ENCODE measurements at places on chromosomes 11 and 22.

- DNase-seq, result no peak
Observed at GRCh38 chr11:30552839-30553238, 33.3 kb downstream of the MPPED2 start.

GRCh38 chr22:47146941-47147340 is 384.5 kb downstream of the TBC1D22A start:
- no peak for DNase-seq

- peak; percentile 45 for DNase-seq
Observed at GRCh38 chr11:2143799-2144543, 4.8 kb upstream of the IGF2 start.

GRCh38 chr22:37259540-37260029 is 15.5 kb upstream of the RAC2 start:
- peak; percentile 45 for DNase-seq

DNA sequence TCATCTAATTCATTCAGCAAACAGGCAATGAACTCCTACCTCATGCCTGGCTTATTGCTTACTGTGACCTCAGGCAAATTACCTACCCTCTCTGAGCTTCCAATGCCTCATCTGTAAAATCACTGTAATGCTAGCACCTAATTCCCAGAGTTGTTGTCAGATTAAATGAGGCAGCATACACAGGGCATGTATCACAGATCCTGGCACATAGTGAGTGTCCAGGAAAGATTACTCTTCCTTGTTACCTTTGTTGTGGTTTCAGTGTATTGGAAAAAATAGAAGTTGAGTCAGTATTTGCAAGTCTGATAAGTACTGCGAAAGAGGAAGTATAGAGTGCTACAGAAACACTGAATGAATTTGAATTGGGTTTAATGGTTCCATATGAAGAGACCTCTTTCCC is 26.4 kb upstream of the LRRC55 start:
- no peak for DNase-seq

DNA sequence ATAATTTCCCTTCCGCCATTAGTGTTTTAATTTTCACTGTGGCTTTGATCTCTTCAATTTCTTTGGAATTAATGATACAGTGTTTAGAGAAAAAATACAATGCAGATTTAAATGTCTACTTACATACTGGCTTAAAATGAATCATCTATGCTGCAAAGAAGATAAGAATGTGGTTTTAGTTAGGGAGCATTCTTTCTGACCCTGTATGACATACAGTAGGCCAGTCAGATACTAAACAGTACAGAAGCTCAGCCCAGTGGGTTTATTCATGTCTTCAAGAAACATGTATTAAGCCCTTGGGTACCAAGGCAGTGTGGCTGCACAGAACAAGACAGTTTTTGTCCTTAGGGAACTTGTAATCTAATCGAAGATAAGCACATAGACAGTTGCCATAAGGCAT is 268.8 kb downstream of the DDX10 start:
- no peak for DNase-seq

DNA sequence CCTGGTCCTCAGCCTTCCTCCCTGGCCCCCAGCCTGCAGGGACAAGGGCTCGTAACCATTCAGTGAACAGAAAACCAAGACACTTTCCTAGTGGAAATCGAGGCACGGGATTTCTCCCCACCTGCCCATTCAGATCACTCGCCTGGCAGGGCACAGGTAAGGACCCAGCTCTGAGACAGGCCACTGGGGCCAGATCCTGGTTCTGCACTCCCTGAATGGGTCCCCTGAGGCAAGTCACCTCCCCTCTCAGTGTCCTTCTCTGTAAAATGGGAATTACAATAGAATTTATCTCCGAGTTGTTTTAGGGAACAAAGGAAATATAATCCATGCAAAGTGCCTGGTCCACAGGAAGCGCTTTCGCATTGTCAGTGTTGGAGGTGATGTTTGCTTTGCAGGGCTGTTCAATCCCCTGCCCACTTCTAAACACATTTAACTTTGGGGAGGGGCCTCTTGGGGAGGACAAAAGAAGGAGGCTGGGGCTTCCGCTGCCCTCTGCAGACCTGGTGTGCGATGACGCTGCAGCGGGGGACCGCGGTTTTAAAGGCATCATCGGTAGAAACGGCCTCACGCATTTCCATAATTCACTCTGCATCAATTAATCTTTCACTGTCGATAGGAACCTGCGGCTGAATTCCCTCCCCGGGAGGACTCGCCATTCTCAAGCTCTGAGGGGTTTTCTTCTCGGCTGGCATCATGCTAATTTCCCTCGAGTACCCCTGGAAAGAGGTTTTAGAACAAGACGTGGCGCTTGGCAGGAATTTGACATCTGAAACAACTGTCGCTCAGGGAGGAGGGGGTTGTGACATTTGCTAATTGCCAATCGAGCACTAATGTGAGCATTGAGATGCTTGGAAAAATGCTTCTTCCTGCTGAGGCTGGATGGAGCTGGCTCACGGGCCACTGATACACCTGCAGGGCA is 70.4 kb upstream of the FGF3 start:
- DNase-seq, result no peak

- DNase-seq, result no peak
Observed at GRCh38 chr11:85945296-85945695, 90.1 kb downstream of the CCDC83 start.

GRCh38 chr11:126945319-126945718 is 55.3 kb downstream of the KIRREL3 start:
- DNase-seq, result no peak

- DNase-seq, result no peak
Observed at GRCh38 chr11:8206251-8207079, 37.6 kb upstream of the RIC3 start.

GRCh38 chr11:72671152-72672099 is 2.8 kb downstream of the PDE2A start:
- no peak for DNase-seq

GRCh38 chr11:76798202-76798581 is 15.0 kb downstream of the TSKU start:
- no peak for DNase-seq

DNA sequence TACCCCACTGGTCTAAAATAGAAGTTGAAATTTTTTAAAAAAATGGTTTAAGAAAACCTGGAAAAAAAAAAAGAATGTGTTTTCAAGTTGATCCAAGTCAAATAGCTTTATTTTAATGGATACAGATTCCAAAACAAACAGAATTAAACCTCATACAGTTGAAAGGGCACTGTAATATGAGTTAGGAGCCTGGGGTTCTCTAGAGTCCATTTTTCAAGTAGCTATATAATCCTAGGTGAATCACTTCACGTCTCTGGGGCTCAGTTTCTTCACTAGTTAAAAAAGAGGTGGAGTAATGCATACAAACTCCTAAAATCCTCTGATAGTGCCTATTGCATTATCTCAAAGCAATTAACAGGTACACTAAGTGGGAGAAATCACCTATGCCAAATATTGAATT is 132.9 kb downstream of the BBOX1 start:
- no peak for DNase-seq

DNA sequence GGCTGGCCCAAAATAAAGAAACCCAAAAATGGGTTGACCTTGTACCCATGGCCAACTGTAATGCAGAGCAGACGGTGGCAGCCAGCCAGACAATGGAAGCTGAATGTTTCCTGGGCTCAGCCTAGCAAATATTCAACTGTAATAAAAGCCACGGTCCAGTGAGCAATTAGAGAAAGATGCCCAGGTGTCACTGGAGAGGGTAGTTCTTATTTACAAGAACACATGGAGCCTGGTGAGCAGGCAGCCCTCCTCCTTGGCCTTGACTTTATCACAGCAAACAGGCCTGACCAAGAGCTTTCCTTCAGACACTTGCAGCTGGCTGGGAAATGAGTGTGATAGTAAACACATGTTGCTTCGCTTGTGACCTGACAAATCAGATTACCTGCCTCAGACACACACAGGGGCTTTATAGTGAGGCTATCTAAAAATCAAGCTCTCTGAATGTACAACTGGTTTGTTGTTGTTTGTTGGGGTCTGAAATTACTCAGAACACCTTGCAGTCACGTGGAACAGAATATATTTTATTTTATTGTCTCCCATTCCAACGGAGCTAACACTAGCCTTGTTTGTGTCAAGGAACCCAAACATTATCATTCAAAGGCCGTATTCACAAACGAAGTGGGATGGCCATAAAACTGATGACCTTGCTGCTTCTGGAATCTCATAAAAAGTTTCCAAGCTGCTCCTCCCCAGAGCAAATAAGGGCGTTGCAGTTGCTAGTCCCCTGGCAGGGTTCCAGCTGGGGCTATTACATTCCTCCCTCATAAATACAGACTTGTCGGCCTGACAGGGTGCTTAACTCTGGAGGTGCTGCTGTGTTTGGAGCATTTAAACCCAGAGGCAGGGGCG is 161.1 kb downstream of the BBOX1 start:
- DNase-seq, result no peak

DNA sequence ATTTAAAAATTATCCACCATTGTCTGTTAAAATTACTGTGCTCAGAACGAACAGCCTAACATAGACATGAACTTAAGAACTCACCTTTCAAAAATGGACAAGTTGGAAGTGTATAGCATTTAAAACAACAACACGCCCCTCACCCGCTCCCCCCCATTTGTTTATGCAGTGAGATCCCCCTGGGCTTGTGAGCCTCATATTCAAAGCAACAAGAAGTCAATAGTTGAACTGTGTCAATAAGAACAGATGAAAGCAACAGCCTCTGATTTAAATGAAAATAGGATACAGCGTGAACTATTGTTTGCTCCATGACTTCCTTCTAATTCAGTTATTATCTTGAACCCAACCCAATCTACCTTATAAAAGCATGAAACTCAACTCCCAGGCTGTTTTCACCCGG is 314.2 kb downstream of the BLID start:
- no peak for DNase-seq

DNA sequence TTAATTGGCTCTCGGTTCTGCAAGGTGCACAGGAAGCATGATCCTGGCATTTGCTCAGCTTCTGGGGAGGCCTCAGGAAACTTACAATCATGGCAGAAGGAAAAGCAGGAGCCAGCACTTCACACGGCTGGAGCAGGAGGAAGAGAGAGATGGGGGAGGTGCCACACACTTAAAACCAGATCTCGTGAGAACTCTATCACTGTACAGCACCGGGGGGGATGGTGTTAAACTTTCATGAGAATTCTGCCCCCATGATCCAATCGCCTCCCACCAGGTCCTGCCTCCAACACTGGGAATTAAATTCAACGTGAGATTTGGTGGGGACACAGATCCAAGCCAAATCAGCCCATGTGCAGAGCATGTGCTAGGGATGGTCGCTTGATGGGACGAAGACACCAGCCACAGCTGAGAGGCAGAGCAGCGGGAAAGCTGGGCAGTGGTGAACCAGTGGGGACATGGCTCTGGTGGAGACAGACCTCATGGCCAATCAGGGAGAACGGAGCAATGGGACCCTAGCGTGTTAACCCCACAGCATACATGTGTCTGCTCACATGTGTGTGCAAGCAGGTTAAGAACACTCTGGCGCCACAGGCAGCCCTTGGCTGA is 6.2 kb downstream of the TANGO2 start:
- no peak for DNase-seq

DNA sequence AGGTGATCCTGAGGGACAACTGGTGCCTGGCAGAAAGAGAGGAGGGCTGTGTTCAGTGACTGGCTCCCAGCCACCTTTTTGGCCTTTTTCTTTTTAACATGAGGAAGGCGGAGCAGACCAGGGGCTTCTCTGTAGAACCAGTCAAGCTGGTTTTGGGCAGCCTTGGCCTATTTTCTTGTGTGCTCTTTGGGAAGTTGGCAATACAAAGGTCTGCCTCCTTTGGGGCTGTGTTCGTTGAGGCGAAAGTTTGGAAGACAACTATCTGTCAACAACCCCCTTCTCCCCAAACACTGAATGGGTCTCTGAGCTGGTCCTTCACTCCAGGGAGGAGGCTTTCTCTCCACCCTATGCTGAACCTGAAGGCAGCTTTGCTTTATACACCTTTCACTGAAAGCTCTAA is 8.5 kb downstream of the MARK2 start:
- no peak for DNase-seq

DNA sequence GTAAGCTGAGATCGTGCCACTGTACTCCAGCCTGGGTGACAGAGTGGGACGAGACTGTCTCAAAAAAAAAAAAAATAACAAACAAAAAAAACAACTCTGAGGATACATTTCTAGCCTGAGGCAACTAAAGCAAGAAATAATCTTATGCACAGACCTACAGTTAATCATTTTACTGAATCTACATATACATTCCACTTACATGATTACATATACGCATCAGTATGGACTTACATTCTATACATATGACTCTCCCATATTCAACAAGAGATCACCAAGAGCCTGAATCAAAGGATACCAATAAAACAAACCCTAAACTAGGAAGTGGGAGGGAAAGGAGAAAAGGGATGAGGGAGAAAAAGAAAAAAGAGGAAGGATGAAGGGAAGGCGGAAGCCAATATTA is 1.1 kb downstream of the ALG8 start:
- no peak for DNase-seq

DNA sequence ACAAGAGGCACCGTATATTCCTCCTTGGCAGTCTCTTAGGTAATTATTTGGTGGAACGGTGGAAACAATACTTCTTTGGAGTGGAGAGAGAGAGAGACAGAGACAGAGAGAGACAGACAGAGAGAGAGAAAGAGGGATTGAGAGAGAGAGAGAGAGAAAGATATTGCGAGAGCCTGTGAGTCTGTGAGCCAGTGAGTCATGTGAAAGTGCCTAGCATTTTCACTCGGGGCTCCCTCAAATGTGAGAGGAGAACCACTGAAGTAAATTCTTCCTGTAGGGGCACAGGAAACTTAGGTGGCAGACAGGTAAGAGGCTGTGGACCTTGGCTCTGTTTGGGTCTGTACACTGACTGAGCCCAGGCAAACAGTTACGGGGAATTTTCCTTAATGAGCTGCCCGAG is 31.6 kb upstream of the SNX19 start:
- DNase-seq, result no peak

GRCh38 chr11:129285402-129285786 is 90.3 kb upstream of the BARX2 start:
- DNase-seq, result no peak

DNA sequence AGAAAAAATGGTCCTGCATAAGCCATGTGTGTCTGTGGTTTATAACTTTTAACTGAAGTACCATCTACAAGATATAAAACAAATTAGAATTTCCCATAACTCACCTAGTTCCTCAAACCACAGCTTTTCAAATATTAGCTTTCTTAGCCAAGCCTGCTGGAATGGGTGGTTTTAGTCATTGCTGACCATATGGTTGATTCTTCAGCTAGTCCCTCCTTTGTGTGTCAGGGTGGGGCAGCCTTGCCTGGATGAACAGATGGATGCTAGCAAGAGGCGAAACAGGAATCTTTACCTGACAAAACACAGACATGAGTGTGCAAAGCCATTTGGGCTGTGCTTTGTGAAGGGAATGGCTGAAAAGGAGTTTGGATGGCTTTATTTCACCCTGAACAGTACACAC is 6.9 kb upstream of the B3GNT6 start:
- no peak for DNase-seq

- peak; percentile 75 for DNase-seq
Observed at GRCh38 chr11:2301631-2302305, at the start of the genes C11orf21 and TSPAN32. C11orf21 (minus strand) TSS chr11:2301918; CDS start chr11:2301808, 110 bp downstream. TSPAN32 (plus strand) TSS chr11:2302013; CDS start chr11:2302150, 137 bp downstream.
